ENCODE measurements at places on chromosomes 7 and 10. TPM values are rescaled to one million over a fixed set of nuclear protein-coding genes. Genes with fewer than 3 reads are reported as not detected.

GRCh38 chr10:63520500-63521415, at the start of gene REEP3:
Gene REEP3 (plus strand): TSS chr10:63521401. CDS start chr10:63521546, 145 bp downstream.
- DNase-seq: peak; percentile 68

GRCh38 chr7:84971360-84971759, 215.5 kb downstream of the SEMA3D start:
- no peak for DNase-seq

GRCh38 chr10:18409599-18410397, 241.6 kb downstream of the NSUN6 start:
- no peak for DNase-seq

- no peak for DNase-seq
These were observed 96.1 kb downstream of the PIP4K2A start for GRCh38 chr10:22618078-22618785.

- no peak for DNase-seq
These were observed 40.6 kb upstream of the FAM3C start for GRCh38 chr7:121436688-121437087.

- no peak for DNase-seq
These were observed 226.0 kb downstream of the BMPER start for GRCh38 chr7:34131371-34131770.

DNA sequence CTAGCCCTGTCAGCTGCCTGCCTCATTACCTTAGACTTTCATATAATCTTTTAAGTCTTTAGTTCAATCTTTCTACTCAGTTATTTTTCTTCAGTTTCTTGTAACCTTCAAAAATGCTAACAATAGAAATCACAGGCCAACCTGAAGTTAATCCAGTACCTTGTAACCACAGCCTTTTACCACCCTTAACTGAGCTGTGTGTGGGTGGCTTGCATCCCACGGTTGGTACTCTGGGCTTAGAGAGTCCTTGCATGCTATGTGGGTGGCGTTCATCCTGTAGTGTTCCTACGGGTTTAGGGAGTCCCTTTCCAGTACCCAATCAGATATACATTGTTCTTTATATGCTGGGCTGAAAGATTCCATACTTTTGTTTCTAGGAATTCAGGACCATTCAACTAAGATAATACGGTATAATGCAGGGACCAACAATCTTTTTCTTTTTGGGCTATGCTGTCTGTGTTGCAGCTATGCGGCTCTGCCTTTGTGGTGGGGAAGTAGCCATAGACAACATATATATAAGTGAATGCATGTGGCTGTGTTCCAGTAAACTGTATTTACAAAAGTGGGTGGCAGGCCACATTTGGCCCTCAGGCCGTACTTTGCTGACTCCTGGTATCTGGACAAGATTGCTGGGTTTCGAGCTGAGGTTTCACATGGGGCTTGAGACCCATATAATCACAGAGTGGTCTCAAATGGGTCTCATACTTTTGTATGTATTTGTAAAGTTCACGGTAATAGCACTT, 280.8 kb upstream of the LRGUK start:
- DNase-seq: no peak

DNA sequence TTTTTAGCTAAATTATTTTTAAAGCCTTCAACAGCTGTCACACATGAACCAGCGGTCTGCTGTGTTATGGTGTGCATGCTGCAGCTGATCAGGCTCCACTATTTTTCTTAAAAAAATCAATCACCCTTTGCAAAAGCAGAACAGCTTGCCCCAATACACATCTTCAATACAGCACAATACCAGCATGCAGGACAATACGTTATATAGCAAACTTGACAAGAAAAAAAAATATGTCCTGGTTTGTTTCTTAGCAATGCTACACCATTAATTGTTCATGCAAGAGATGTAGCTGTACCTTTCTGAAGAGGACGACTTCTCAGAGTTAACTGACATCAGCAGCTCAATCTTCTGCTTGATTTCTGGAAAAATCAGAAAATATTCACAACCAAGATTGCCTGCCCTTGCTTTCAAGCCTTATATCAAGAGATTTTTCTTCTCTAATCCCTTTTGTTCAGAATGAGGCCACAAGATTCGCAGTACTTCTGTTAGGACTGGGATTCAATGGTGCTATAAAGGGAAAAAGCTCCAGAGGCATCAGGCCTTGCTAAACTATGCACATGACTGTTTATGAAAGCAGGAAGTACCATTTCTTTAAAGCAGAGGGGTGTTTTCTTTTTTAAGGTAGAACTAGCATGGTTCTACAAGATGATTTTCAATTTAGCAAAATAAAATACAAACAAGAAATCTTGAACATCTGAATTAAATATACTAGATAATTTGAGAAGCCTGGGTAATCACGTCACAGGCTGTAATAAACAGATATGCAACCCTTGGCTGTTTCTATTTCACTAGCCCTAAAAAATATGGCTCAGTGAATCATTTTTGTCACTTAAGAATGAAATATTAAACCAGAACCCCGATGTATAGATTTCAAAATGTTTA, 120.0 kb downstream of the SRPK2 start:
- DNase-seq: peak; percentile 65

The WDR91 gene
- 11.1 TPM for polyA plus RNA-seq

DNA sequence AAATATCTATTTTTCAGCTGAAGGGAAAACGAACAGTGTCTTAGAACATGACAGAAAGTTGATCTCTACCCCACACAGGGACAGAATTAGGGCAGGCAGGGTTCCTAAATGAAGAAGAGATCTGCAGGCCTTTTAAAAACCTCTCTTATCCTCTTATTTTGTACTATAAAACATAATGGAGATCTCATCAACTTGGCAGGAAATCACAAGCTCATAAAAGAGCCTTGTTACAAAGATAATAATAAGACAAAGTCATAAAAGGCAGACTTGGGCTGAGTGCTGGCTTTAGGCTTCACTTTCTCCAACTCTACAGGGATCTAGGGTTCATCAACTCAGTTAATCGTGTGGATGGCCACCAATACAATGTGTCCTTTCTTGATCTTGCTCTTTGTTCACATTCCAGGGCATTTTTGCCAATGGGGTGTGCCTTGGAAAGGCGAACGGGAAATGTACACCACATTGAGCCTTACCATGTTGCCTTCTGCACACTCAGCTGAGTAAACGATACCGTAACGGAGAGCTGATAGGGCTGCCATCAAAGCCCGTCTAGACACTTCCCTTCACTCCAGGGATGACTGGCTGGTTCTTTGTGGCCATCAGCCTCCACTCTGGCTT, 7.1 kb upstream of the TEX36 start:
- no peak for DNase-seq

DNA sequence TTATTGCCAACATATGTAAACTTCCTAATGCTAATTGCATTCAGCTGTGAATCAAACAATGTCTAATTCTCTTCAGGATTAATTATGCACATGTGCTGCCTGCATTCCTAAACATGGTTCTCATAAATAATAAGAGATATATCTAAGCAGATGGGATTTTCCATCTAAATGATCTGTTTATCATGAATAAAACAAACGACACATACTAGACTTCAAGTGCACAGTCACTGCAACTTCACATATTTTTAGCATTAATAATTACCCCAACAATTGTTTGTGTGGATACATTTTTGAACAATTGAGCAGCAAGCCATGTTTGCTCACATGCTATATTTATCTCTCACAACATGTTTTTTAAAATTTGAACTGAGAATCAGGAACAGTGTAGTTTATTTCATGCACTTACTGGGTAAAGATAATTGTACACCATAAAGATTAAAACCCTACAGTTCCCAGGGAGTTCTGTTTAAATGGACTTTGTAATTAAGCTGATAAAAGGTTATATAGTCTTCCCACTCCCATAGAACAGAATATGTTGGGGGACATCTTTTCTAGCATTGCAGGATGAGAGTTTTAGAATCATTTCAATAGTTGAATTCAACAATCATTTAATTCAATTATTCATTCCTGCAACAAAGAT, 378.5 kb downstream of the MDFIC start:
- DNase-seq: no peak

The TRIM74 gene
- not detected for polyA plus RNA-seq

The BRAF gene
- polyA plus RNA-seq: 12.2 TPM

DNA sequence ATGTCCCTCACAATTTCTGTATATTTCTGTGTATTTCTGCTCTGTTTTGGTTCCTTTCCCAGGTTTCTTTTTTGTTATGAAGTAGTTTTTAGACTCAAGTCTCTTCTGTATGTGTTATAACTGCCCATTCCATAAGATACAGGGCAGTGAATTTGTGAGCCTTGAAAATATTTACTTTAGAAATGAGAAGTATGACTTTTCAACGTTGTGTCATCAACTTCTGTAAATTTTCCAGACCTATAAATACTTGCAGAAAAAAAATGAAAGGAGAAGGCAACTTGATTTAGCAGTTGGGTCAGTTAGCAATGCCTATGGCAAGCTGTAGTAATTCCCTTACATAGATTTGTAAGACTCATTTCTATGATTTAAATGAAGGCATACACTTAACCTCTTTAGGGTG, 11.5 kb downstream of the EGFR start:
- DNase-seq: no peak

GRCh38 chr10:11869743-11870460, 46.7 kb downstream of the PROSER2 start:
- DNase-seq: no peak

GRCh38 chr7:81248420-81248819, 329.6 kb upstream of the SEMA3C start:
- DNase-seq: no peak

The SPDYE11 gene
- 1.9 TPM for polyA plus RNA-seq

DNA sequence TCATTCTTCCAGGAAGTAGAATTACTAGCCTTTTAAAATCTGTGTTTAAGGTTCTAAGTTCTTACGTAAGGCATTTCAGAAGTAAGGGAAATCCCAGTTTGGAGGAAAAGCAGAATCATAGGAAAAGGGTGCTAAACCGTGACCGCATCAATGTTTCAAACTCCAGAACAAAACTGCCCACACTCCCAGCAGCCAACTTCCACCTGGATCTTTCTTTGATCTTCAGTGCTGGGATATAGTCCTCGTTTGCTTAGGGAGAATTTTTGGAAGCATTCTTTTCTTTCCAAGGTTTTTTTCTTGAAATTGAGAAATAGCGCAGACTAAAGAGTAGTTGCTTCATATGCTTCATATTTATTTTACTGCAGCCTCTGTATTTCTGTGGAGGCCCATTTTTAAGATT, 8.9 kb downstream of the PROSER2 start:
- peak; percentile 51 for DNase-seq

GRCh38 chr7:42642699-42643098, 269.2 kb downstream of the C7orf25 start:
- DNase-seq: no peak

- no peak for DNase-seq
These were observed 10.7 kb downstream of the HIP1 start for GRCh38 chr7:75727881-75728593.

DNA sequence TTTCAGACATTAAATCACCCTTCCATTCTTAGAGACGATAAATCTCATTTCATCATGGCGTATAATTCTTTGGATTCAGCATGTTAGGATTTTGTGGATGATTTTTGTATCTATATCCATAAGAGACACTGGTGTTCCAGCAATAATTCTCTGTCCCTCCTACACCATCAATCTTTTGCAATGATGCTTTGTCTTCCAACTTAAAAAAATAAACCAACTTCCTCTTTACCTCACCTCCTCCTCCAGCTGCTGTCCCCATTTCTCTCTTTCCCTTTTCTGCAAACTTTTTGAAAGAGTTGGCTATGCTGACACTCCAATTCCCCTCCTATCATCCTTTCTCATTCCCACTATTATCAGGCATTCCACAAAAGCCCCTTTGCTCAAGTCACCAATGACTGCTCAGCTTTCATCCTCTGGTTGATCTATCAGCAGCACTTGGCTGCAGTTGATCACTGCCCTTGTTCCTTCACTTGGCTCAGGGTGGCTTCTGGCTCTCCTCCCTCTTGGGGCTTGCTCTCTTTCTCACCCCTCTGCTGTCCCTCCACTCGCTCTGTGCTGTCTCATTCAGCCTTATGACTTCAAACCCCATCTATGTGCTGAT, 130.0 kb downstream of the ARHGAP22 start:
- DNase-seq: no peak

GRCh38 chr10:19917751-19918478, 101.7 kb downstream of the PLXDC2 start:
- DNase-seq: no peak

DNA sequence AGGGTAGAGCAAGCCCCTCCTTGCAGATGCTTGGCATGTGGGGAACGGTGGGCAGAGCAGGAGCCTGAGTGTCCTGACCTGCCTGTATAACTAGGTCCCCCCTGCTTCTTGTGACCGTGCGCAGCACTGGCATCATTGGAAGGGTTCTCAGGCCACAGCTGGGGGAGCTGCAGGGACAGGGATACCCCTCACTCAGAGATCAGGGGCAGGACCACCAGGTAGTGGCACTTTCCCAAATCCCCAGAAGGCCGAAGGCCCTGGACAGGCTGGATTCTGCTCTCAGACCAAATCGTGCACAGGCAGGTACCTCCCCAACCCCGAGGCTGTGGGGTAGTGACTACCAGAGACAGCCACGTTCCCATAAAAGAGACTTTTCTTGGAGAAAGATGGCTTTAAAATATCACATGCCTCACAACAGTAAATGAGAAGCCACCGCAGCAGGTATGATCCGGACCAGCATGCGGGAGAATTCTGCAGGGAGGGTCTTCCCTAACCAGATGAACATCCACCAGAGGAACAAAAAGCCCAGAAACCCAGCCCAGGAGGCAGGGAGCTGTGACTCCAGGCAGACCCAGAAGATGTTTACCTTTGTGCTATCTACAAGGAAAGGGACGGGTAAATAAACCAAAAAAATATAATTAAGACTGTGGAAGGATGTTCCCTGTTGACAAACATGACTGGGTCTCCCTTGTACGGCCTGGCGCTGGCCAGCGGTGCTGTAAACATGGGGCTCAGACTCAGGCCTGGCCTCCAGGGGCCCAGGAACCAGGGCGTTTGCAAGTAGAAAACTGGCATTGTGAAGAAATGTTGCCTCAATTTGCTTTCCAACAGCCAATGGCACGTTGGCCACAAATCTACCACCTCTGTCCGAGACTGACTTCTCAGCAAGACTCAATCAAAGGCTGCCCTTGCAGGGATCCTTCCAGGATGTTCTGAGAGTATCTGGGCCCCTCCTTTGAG, 180.0 kb downstream of the TNS3 start:
- DNase-seq: no peak

The CCL24 gene
- polyA plus RNA-seq: not detected

GRCh38 chr7:24697416-24697815, 59.8 kb downstream of the GSDME start:
- no peak for DNase-seq

DNA sequence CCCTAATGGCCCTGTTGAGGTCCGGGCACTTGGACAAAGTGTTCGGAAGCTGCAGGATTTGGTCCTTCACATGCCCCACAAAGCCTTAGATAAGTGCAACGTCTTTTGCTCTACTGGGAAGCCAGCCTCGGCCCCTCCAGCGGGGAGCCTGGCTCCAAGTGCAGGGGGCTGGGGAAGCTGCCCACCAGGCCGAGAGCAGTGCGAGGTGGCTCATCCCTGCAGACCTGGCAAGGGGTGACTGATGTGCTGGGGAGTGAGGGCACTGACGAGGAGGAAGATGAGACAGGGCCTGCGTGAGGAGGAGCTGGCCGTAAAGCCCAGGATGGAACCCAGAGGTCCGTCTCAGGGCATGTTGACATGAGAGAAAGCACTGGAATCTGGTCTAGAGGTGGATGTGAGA, 135.8 kb upstream of the NPS start:
- no peak for DNase-seq

- no peak for DNase-seq
These were observed 45.1 kb downstream of the ST8SIA6 start for GRCh38 chr10:17409170-17409733.

- no peak for DNase-seq
These were observed 209.1 kb downstream of the TRIL start for GRCh38 chr7:28748933-28749584.

The CYP2C19 gene
- not detected for polyA plus RNA-seq

The ATG9B gene
- 0.72 TPM for polyA plus RNA-seq

The COL28A1 gene
- polyA plus RNA-seq: 1.1 TPM

- peak; percentile 73 for DNase-seq
These were observed 5.3 kb upstream of the PRKRIP1 start for GRCh38 chr7:102390697-102391484.

Measured in hindlimb muscle (tissue), 1 donor.